ENCODE measurements at places on chromosomes 13 and 19.

DNA sequence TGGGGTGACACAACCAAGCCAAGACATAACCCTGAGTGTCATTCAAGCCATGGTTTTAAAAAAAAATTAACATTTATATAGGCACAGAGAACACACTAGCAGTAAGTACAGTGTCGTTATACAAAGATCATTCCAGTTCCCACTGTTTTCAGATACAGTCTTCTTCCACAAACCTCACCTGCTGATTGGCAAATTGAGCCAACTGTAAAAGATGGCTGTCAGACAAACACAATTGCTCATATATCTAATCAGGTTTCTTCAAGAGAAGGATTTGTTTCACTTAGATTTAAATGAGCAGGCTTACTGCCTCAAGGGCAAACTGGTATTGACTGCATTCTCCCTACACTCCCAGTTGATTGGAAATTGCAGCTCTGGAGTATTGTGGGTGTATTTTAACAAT lies 308.9 kb downstream of the RBM26 start:
- no peak for DNase-seq

DNA sequence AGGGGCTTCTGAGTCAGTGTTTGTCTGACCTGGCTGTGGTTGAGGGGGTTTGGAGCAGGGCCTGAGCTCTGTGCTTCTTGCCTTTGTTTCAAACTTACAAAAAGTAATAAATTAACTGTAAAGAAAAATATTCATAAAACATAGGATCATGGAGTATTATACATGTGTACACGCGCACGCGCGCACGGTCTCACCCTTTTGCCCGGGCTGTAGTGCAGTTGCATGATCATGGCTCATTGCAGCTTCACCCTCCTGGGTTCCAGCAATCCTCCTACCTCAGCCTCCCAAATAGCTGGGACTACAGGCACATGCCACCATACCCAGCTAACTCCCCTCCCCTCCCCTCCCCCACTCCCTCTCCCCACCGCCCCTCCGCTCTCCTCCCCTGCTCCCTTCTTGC lies 23.5 kb downstream of the TDRD12 start:
- no peak for DNase-seq

GRCh38 chr13:31955741-31956140 lies 75.8 kb upstream of the FRY start:
- DNase-seq, result no peak

DNA sequence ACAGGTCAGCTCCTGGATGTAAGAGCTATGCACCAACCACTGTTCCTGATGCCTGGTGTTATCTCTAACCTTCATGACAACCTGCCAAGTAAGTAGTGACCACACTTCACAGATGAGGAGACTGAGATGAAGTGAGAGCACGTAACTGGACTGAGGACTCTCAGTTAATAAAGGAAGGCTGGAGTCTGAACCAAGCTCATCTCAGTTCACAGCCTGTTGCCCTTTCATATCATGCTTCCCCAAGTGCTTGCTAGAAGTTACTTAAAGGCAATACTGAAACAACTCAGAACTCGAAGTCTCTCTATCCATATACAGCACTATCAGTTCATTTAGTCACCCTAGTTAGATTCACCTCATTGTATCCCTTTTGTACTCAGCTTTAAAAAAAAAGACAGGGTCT lies 119.7 kb downstream of the ABCC4 start:
- DNase-seq, result no peak

- no peak for DNase-seq
Measured at GRCh38 chr13:39102981-39103490, 64.8 kb downstream of the NHLRC3 start.

- DNase-seq, result peak; percentile 92
Measured at GRCh38 chr19:17215127-17215971, at the start of gene USE1. Gene USE1 (plus strand): TSS chr19:17215357. CDS start chr19:17215406, 49 bp downstream.

GRCh38 chr19:11286312-11286974 lies 9.5 kb upstream of the TSPAN16 start:
- DNase-seq, result peak; percentile 43

DNA sequence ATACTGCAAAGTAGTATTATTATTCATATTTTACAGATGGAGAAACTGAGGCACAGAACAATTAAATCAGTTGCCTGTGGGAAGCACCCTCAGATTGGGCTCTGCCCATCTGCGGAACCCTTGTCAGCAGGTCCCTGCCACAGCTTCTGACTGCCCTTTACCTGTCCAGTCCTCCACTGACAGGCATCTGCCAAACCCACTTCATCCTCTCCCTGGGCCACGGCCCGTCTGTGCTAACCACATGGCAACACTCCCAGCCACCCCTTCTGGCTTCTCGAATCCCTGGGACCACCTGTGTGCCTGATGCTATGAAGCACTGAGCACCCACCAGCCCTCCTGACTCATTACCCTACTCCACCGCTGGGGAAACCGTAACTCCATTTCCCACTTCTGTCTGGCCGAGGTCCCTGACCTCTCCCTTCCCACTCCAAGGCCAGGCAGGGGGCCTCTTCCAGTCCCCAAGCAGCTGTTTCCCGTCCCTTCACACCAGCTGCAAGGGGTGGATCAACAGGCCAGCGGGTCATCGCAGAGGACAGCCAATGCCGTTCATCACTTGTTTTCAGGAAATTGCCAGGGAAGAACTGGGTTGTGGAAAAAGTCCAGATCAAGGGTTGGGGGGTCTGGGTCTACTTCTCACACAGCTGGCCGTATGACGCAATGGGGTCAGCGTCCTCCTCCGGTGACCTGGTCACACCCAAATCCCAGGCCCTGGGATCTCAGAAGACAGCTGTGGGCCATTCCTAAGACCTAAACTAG lies 2.5 kb downstream of the KANK3 start:
- DNase-seq, result no peak

GRCh38 chr13:76440568-76440967 lies 445.6 kb downstream of the KCTD12 start:
- peak; percentile 44 for DNase-seq

Measured in KBM-7 (cell line).